MV-4-11 (cell line): ENCODE measurements at places on chromosomes 1 and 21.

DNA sequence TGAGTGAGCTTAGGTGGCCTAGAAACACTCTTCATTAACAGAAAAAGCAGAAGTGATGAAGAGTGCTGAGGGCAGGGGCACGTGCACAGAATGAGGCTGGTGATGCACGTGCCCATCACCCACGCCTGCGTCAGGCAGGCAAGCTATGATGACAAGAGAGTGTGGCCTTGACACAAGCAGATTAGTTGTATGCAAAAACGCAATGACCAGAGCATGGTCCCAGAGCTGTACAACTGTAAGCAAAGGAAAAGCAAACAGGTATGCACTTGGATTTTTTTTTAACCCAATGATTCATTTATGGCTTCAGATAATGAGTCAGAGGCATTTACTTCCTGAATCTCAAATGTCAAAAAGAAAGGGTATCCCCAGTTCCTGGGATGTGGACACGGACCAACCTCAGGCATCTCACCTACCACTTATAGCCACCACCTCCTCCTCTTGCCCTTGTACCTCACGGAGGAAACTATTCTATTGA is 9.1 kb upstream of the TMEM61 start:
- DNase-seq = peak; percentile 26

GRCh38 chr21:28421716-28422524 is 570.8 kb downstream of the LTN1 start:
- DNase-seq = no peak

DNA sequence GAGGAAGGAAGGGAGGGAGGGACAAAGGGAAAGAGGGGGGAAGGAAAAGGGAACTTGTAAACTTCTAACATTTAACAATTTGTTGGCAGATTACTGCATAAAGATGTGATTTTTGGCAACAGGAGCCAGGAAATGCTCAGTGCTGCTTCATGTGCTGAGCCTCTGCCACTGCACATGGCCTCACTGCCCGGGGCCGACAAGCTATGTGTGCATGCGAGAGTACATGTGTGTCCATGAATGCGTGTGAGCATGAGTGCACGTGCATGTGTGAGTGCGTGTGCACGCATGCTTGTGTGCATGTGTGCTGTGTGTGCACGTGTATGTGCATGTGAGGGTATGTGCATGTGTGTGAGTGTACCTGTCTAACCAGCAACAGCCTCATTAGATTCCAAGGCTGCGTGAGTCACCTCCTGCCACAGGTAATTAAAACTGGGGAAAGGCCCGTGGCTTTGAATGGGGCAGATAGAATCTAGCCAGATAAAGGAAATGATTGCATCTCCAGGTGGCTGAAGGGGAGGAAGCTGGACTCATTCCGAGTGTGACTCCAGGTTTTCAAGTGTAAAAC is 41.4 kb upstream of the TSPEAR start:
- no peak for DNase-seq

DNA sequence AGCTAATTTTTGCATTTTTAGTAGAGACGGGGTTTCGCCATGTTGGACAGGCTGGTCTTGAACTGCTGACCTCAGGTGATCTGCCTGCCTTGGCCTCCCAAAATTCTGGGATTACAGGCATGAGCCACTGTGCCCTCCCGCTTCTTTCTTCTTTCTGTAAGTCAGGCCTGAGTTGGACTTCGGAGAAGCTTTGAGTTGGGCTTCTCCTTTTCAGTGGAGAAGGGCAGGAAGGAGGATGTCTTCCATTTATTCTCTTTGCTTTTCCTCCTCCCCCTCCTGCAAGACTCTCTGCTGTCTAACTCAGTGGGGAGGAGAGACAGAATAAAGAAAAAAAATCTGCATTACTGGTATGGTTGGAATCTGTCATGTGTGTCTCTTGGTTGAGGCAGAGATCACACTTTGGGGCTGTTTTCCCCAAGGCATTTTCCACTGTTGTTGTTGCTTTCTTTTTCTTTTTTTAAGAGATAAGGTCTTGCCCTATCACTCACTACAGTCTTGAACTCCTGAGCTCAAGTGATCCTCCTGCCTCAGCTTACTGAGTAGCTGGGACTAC is 13.2 kb upstream of the DEGS1 start:
- DNase-seq = peak; percentile 7

GRCh38 chr1:166884040-166884642 is 8.1 kb upstream of the TADA1 start:
- DNase-seq = no peak

DNA sequence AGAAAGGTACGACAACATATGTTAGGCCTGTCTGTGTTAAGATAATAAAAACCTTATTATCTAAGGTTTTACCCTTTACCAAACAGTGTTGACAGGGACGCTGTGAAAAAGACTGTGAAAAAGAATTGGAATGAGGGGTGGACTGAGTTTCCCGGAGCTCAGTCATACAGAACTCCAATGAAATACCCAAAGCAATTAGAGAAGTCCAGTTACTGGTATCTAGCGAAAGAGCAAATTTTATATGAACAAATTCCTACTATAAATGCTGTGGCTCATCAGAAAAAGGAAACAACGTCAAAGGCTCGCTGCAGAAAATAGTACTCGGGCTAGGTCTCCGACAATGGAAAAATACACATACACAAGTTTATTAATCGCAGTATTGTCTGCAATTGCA is 708 bp upstream of the RBBP5 start:
- DNase-seq = no peak

DNA sequence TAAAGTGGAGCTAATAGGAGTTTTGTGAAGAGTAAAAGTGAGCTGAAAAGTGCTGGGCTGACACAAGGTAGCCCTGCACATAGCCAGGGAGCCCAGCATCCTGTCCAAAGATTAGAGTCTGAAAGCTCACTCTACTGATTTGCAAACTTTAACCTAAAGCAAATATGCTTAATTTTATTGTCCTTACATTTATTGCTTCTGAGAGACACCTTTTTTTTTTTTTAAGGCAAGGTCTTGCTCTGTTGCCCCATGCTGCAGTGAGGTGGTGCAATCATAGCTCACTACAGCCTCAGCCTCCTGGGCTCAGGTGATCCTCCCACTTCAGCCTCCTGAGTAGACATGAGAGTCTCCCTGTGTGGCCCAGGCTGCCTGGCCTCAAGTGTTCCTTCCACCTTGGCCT is 16.5 kb downstream of the MGST3 start:
- no peak for DNase-seq

- DNase-seq = no peak
Measured at GRCh38 chr1:185907246-185907645, 173.1 kb downstream of the HMCN1 start.

DNA sequence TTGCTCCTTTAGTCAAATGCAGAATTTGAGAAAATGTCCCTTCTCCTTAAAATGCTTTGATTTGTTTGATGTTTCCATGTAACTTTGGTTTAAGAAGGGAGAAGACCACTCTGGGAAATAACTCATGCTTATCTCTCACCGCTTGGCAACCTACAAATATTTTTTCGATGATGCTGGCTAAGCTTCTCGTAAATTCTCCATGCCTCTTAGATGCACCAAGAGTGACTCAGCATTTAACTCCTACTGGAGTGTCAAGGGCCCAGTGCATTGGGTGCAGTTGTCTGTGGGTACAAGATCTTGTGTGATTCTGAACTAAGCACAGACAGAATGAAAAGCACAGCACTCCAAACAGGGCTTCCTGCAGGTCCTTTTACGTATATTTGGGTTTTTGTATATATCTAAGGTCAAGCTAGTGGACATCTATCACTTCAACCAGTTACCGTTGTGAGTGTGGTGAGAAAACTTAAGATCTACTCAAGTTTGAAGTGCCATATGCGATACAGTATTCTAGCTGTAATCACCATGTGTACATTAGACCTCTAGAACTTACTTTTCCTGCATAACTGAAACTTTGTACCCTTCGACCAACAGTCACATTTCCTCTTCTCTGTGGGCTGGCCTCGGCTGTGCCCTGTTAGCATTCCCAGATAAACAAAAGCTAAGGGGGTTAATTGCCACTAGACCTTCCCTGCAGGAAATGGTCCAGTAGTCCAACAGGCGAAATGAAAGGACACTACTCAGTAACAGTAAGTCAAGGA is 55.8 kb downstream of the COL18A1 start:
- no peak for DNase-seq

- DNase-seq = peak; percentile 49
Measured at GRCh38 chr1:59173721-59174120, 123.2 kb upstream of the FGGY start.

DNA sequence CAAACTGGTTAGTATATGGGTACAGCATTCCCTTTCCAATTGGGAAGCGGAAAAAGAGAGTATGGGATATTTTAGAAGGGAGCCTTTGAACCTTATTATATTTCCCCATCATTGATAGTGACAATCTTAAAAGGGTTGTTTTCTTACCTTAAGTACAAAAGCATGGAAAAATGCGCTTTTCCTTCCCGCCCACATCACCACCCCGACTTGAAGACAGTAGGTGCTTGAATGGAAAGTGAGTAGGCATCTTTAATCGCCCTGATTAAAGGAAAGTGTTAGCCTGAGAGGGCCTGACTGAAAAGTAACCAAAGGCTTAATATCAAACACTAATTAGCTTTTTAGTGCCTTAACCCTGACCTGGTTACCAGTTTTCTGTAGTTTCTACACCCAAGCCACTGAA is 15.4 kb downstream of the GGPS1 start:
- no peak for DNase-seq

DNA sequence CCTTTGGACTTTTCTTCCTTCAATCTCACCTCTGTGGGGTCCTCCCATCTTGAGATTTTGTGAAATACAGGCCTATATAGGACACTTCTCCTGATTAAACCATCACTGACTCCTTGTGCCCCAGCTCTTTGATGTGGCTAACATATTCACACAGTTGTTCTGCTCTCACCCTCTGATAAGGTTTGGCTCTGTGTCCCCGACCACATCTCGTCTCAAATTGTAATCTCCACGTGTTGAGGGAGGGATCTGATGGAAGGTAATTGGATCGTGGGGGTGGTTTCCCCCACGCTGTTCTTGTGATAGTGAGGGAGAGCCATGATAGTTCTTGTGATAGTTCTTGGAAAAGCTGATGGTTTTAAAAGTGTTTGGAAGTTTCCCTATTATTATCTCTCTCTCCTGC is 19.7 kb downstream of the LRRC7 start:
- no peak for DNase-seq

DNA sequence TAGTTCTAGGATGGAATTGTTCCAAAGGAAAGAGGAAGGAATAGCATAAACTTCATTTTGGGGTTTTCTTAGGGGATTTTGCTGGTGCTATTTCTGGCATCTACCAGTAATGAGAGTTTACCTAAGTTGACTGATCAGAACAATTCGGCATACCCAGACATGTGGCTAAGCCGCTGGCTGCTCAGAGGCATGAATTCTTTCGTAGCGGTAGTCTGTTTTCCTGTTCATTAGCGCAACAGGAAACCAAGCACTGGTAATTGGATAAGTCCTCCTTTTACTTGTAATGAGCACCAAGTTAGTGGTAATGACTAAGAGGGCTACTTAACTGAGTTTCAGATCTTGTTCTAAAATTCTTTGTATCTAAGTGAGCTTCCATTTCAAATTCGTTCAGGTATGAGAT is 38.6 kb downstream of the C21orf91 start:
- peak; percentile 63 for DNase-seq

GRCh38 chr1:40980068-40980452 is 564 bp downstream of the CTPS1 start:
- DNase-seq = no peak

DNA sequence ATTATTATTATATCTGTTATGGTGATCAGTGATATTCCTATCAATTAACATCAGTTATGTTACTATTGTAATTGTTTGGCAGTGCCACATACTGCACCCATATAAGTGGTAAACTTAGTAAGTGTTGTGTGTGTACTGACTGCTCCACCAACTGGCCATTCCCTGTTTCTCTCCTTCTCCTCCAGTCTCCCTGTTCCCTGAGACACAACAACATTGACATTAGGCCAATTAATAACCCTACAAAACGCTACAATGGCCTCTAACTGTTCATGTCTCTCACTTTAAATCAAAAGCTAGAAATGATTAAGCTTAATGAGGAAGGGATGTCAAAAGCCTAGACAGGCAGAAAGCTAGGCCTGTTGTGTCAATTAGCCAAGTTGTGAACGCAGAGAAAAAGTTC is 6.6 kb upstream of the THRAP3 start:
- DNase-seq = peak; percentile 11

DNA sequence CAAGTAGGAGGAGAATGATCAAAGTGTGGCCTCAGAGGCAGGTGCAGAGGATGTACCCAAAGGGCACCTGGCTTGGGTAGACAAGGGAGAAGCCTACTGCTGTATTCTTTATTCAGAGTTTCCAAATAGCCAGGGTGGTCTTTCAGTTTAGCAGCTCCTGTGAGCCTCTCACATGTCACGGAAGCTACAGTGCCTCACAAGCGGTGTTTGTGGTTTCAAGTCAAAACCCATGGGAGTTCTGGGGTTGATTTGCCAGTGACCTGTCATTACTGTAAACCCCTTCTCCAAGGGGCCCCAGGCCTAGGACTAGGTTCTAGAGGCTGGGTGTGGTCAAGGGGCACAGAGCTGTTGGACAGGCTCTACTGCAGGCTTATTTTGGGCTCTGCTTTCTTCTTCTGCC is 10.2 kb upstream of the IL10 start:
- DNase-seq = peak; percentile 54

DNA sequence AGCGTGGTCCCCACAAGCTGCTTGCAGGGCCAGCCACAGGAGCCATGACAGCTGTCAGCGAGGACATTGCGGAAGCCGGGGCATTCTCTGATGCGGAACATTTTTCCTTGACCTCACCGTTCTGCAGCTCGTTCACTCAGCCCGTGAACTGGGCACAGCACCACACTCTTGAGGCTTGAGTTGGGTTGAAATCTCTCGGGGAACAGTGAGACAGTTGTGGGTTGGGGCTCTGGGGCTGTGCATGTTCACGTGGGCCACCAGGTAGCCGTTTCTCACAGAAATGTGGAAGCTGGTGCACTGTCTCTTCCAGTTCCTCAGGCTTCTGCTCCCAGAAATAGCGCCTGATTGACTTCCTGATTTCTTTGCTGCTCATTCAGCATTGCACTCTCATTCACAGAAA is 69.8 kb downstream of the SPSB1 start:
- DNase-seq = peak; percentile 62

DNA sequence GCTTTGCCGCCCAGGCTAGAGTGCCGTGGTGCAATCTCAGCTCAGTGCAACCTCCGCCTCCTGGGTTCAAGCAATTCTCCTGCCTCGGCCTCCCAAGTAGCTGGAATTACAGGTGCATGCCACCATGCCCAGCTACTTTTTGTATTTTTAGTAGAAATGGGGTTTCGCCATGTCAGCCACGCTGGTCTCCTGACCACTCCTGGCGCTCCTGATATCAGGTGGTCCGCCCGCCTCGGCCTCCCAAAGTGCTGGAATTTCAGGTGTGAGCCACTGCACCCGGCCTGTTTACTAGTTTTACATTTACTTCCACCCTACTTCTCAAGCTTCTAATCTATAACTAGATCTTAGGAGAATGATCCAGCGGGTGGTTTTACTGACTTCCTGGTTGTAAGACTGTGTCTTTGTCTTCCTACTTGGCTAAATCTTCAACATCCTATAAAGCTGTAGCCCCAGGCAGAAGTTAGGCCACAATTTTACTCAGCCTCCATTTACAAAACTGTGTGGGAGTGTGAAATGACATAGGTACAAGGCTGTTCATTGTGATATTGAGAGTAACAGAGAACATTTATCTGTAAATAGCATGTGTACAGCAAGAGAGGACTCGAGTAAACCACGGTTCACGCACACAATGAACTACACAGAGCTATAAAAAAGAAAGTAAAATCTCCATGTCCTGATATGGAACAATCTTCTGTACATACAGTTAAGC is 9.6 kb upstream of the POU2F1 start:
- no peak for DNase-seq
